ENCODE measurements at places on chromosomes 4 and X.

DNA sequence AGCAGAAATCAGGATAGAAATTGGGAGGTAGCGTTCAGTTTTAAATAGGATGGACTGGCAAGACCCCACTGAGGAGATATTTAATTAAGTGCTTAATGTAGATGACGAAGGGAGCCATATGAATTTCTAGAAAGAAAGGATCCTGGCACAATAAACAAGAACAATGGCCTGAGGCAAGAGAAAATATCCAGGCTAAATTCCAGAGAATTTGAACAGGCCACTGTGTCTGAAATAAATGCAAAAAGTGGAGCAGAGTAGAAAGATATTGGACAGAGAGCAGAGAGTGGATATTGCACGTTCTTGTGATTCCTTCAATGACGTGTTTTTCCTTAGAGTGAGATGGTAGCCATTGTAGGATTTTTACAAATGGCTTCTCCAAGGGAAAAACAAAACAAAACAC is 1504.8 kb downstream of the C4orf33 start:
- no peak for DNase-seq

DNA sequence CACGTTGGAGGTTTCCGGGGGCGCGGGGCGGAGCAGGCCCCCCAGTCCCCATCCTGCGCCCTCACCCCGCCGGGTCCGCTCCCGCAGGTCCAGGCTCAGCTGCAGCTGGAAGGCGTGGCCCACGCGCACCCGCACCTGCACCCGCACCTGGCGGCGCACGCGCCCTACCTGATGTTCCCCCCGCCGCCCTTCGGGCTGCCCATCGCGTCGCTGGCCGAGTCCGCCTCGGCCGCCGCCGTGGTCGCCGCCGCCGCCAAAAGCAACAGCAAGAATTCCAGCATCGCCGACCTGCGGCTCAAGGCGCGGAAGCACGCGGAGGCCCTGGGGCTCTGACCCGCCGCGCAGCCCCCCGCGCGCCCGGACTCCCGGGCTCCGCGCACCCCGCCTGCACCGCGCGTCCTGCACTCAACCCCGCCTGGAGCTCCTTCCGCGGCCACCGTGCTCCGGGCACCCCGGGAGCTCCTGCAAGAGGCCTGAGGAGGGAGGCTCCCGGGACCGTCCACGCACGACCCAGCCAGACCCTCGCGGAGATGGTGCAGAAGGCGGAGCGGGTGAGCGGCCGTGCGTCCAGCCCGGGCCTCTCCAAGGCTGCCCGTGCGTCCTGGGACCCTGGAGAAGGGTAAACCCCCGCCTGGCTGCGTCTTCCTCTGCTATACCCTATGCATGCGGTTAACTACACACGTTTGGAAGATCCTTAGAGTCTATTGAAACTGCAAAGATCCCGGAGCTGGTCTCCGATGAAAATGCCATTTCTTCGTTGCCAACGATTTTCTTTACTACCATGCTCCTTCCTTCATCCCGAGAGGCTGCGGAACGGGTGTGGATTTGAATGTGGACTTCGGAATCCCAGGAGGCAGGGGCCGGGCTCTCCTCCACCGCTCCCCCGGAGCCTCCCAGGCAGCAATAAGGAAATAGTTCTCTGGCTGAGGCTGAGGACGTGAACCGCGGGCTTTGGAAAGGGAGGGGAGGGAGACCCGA is 14.0 kb downstream of the SHOX start:
- DNase-seq: no peak

DNA sequence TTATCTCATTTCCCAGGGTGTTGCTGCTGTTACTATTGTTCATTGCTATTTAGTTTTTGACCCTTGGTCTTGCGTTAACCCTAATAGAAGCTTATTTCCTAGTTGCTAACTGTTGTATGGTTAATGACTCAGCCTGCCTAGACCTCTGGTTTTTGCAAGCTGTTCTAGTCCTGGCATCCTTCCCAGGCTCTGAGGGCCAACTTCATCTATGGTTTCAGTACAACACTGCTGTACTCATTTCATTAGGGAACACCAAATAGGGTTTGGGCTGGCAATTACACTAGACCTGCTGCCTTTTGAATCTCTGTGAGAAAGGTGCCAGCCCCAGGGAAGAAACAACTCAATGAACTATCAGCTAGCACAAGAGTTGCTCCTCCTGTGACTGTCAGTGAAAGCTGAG is 59.6 kb downstream of the DCX start:
- no peak for DNase-seq

GRCh38 chr4:95183656-95184408 is 364.9 kb downstream of the UNC5C start:
- DNase-seq: no peak

GRCh38 chrX:73822775-73823174 is 259.8 kb downstream of the CHIC1 start:
- DNase-seq: no peak

GRCh38 chr4:147815741-147816140 is 83.9 kb downstream of the ARHGAP10 start:
- DNase-seq: no peak

GRCh38 chrX:136652822-136653723 is 5.1 kb downstream of the CD40LG start:
- DNase-seq: peak; percentile 40

- DNase-seq: no peak
Observed at GRCh38 chrX:118174516-118175098, 58.0 kb upstream of the KLHL13 start.

GRCh38 chr4:98574816-98575215 is 83.6 kb downstream of the TSPAN5 start:
- no peak for DNase-seq

- DNase-seq: no peak
Observed at GRCh38 chr4:166518776-166519175, 645.7 kb downstream of the TLL1 start.

DNA sequence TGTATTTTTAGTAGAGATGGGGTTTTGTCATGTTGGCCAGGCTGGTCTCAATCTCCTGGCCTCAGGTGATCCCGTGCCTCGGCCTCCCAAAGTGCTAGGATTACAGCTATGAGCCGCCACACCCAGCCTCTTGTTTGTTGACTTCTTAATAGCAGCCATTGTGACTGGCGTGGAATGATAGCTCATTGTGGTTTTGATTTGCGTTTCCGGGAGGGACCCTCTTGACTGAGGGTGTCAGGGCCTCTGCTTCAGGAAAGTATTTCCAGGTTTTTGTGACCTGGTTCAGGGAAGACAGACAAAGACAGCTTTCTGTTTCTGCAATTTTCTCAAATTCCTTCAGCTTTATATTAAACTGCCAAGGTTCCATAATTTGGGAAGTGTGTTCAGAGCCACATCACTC is 15.1 kb downstream of the CSF2RA start:
- DNase-seq: no peak

DNA sequence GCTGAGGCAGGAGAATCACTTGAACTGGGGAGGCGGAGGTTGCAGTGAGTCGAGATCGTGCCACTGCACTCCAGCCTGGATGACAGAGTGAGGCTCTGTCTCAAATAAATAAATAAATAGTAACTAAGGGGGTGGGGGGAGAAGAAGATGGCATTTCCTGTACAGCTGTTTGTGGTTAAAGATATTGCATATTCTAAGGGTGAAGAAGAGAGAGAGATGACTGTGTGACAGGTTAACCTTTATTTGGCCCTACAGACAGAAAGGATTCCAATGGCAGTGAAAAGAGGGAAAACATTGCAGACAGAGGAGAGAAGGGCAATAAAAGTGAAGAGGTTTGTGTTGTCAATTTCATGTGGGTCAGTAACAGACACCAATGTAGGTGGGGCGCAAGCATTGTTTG is 9.4 kb downstream of the TASL start:
- no peak for DNase-seq

GRCh38 chr4:2385516-2385915 is 32.9 kb downstream of the ZFYVE28 start:
- no peak for DNase-seq

- peak; percentile 91 for DNase-seq
Observed at GRCh38 chrX:48957827-48958634, 624 bp upstream of the OTUD5 start.

- DNase-seq: peak; percentile 67
Observed at GRCh38 chr4:139651282-139652194, 14.1 kb upstream of the MGST2 start.

DNA sequence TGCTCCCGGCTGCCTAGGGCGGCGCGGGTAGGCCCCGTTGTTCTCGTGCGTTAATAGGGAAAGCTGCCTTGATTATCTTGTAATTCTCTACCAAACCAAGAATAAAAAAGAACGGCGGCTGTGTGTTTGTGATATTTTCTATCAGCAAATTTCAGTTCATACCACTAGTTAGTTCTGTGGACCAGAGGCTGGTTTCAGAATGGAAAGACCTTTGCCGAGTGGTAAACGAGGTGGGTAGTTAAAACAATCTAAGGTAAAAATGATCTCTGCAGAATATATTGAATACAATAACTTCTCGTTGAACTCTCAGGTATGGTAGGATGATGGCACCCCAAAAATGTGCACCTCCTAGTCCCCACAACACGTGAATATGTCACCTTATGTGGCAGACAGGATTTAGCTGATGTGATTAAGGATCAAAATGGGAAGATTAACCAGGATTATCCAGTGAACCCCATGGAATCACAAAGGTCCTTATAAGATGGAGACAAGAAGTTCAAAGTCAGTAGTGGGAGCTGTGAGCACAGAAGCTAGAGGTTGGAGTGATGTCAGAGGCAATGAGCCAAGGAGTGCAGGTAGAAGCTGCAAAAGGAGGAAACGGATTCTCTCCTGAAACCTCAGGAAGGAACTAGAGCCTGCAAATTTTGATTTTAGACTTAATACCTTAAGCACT is 574 bp upstream of the CFAP97 start:
- DNase-seq: no peak

GRCh38 chr4:128347175-128347868 is 59.7 kb upstream of the PGRMC2 start:
- DNase-seq: no peak

- DNase-seq: no peak
Observed at GRCh38 chr4:31427691-31428090, 707.5 kb downstream of the PCDH7 start.

DNA sequence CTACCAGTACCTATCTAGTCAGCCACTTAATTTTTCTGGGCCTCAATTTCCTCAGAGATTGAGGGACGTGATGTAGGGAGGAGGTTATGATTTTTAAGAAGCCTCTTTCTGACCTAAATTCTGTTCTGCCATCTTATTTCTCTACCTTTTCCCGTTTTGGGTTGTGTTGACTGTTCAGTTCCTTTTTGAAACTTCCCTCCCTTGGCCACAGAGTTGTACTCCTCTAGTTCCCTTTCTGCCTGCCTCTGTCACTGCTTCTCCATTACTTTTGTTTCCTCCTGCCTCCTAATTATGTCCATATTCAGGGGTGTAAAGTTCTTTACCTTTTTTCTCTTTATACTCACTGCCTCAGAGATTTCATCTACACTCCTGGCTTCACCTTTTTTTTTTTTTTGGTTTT is 25.4 kb downstream of the CLCN5 start:
- no peak for DNase-seq

GRCh38 chr4:185580699-185581098 is 45.4 kb upstream of the PDLIM3 start:
- DNase-seq: no peak

- no peak for DNase-seq
Observed at GRCh38 chr4:105137121-105137875, 9.4 kb upstream of the TET2 start.

- DNase-seq: no peak
Observed at GRCh38 chr4:14607001-14607400, 395.3 kb upstream of the CPEB2 start.

DNA sequence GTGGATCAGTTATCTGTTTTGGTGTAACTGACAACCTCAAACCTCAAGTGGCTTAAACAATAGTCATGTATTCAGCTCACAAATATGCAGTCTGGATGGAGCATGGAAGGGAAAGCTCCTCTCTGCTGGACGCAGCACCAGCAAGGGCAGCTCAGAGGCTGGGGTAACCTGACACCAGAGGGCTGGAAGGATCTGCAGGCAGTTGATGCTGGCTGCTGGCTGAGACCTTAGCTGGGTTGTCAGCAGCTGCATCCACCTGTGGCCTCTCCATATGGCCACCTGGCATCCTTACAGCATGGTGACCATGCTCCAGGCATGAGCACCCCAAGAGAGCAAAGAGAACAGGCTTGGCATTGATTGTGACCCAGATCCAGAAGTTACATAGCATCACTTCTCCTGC is 46.7 kb downstream of the ENPP6 start:
- no peak for DNase-seq

GRCh38 chrX:135112096-135112729 is 8.1 kb downstream of the ETDB start:
- DNase-seq: peak; percentile 30

GRCh38 chrX:78124307-78124706 is 15.1 kb downstream of the TAF9B start:
- DNase-seq: no peak

DNA sequence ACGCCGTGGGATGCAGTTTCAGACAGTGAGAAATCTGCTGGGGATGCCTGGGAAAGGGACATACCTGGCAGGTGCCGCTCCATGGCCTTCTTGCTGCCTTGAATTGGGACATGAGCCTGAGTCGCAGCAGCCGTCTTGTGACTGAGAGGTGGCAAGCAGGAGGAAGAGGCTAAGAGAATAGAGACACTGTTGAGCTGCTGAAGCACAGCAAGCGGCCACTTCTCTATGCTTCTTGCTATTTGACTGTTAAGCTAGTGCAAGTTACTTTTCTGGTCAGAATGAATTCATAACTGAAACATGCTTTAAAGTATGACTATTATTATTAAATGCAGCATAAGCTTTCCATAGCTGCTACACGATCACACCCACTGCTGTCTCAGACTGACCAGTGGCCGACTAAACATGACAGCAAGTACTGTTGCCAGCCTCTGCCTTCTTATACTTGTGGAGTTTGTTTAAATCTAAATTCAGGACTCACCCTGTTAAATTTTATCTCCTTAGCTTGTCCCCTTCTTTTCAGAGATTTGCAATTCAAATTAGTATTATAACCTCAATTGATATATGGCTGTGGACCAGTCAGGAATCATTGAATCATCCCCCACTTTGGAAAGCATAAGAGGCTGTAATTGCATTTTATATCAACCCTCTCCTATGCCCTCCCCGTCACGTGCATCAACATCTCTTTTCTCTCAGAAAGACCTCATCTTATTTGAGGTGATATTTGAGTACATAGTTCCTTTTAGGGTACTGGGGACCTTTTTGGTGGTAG is 24.8 kb upstream of the ACSL1 start:
- no peak for DNase-seq

DNA sequence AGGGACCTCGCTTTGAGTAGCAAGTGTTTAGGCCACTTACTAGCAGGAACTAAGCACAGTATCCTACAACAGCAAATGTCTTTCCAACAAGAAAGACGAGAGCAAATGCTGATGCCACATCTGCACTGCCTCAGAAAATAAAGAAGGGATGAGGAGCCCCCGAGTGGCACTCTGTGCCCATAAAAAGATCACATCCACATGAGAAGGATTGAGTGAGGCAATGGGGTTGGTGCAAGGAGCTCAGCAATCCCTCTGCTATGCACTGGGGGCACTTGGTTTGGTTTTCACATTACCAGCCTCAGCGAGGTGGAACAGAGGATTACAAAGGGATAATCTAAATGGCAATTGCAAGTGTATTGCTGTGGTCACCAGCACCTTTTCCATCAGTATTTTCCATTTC is 252.8 kb upstream of the SLC7A11 start:
- no peak for DNase-seq

GRCh38 chrX:111262086-111262485 is 8.2 kb downstream of the CAPN6 start:
- no peak for DNase-seq

Measured in activated CD4-positive, alpha-beta T cell treated with anti-CD3 and anti-CD28 coated beads, Interleukin-2, amount 50 U/mL, for 1 hour (primary cell).